Sciatic nerve (tissue), 2 donors: ENCODE measurements at places on chromosomes 7 and 10. TPM values are rescaled to one million over a fixed set of nuclear protein-coding genes. Genes with fewer than 3 reads are reported as not detected.

- DNase-seq: no peak
These were observed 137.4 kb upstream of the KCNMA1 start for GRCh38 chr10:77774940-77775391.

DNA sequence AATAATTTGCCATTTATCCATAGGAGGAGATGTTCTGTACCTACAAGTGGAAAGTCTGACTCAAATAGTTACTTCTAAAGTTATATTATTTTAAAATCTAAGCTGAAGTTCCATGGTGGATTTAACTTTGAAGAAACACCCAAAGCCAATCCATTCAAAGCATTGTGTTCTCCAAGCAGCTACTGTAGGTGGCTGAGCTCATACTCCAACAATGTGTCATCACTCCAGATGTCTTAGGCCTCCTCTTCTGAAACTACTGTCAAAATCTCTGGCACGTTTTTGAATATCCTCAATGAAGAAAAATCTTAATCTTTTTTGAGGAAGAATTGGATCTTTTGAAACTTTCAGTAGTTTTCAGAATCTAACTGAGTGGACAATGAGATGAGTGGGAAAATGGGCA is 169.1 kb downstream of the PTEN start:
- DNase-seq: no peak

GRCh38 chr10:30868611-30869010 is 163.1 kb downstream of the ZNF438 start:
- no peak for DNase-seq

DNA sequence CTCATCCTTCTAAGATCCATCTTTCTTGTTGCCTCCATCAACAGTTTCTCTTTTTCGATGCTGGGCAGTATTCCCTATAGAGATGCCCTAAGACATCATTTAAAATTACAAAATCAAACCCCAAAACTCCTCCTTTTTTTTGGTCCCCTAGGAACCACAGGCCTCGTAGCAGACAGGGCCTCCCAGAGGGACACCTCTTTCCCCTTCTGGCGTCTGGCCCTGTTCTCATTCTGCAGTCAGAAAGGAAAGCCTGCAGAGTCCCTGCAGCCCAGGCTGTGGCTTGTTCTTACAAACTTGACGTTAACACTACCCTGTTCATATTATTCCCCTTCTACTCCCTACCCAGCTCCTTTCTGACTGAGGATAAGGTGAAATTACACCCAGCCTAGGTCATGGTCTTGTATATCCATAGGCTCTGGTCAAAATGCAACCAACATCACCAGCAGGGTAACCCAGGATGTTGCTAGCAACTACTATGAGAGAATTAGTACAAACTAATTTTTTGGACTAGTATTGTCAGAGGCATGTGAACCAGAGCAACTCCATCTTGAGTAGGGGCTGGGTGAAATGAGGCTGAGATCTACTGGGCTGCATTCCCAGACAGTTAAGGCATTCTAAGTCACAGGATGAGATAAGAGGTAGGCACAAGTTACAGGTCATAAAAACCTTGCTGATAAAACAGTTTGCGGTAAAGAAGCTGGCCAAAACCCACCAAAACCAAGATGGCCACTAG is 3.5 kb upstream of the EPHA1 start:
- no peak for DNase-seq

- DNase-seq: no peak
These were observed 663.1 kb upstream of the GHITM start for GRCh38 chr10:83476211-83476610.

- no peak for DNase-seq
These were observed 31.2 kb downstream of the FAM171A1 start for GRCh38 chr10:15339892-15340291.

DNA sequence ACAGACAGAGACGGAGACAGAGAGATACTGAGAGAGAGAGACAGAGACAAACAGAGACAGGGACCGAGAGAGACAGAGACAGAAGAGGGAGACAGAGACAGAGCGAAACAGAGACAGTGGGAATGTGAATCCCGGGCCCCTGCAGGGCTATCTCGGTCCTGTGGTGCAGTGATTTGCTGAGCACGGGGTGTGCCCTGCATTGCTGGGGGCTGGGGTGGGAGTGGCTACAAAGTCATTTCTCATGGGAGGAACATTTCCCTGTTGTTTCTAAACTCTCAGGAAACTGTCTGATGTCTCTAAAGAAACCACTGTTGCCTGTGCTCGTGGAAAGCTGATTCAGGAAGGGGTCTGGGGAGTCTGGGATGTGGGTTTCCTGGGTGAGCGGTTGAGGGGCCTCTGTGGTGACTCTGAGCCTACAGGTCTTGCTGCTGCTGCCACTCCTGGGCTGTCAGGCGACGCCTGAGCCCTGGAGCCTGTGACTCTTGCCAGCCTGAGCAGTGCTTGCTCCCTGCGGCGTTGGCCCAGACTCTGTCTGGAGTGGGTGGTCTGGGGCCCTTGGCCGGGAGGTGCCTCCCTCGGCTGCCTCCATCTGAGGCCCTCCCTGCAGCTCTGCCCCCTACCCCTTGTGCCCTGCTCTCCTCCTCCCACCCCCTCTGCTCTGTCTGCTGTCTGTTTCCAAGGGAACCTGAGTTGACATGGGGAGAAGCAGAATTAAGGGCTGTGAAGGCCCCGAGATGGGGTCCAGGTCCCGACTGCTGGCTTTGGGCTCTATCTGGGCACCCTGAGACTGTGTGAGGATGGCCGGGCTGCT is 292.0 kb downstream of the WDR37 start:
- DNase-seq: no peak

DNA sequence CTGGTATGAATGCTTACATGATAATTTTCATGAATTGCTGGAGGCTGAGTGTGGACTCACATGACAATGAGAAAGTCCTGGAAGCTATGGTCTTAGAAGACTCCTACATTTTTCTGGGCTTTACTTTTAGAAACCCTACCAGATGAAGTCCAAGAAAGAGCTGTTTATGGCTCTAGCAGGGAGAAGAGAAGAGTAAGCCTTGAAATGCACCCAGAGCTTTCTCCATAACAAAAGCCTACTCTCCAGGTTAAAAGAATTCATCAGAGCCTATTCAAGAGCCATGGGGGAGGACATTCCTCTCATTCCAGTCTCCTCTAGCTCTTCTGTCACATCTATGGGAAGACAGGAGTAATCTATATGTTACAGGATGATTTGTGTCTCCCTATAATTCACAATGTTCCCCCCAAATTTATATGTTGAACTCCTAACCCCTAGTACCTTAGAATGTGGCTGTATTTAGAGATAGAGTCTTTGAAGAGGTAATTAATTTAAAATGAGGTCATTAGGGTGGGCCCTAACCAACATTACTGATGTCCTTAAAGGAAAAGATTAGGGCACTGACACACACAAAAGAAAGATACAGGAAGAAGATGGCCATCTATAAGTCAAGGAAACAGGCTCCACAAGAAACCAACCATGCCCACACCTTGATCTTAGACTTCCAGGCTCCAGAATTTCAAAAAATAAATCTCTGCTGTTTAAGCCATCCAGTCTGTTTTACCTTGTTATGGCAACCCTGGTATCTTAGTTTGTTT is 193.8 kb upstream of the PTER start:
- DNase-seq: no peak

DNA sequence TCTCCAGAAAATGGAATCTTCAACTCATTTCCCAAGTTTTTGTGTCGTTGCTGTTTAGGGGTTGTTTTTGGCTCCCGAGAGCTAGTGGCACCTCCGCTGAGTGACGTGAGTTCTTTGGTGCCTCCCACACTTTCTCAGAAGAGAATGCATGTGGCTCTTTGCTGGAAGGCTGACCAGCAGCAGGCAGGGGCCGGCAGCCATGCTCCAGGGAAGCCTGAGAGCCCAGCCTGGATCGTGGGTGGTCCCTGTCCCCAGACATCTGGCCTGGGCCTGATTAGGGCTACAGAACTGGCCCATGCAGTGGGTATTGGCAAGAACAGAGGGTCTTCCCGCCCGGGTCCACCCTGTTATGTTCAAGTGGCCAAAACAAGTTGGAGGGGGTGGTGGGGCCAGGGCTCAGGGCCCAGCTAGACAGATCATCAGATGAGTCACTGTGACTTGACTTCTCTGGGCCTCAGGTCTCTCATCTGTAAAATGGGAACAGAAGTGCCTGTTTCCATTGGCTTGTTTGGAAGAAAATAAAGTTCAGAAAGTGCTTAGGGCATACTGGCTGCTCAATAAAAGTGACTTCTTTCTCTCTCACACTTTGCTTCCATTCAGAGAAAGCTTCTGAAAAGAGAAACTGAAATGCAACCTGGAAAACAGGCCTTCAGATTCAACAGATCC is 83.1 kb downstream of the STRA8 start:
- peak; percentile 69 for DNase-seq

DNA sequence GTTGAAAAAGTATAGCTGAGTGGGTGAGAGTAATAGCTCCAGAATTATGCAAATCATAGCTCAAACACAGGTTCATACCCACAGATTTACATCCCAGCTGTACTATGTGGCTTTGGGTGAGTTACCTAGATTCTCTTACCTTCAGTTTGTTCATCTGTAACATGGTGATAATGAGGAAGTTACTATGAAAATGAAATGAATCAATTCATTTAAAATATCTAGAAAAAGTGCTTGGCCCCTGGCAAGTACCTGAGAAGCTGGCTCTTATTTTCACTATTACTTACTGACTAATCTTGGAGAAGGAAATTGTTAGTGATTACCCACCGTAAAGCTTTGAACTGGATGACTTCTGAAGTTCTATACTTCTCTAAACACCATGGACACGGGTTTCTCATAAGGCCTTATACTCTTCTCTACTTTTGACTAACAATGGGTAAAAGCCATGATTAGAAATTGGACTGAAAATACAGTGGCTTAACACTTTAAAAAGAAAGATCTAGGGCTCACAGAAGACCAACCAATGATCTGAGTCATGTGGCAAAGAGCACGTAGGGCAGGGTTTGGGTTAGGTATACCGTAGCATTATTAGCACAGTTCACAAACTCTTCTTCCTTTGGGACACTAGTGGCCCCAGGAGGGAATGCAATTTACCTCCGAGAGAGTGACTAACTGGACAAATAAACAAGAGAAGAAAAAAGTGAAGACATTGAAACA is 149.2 kb downstream of the PLPP4 start:
- DNase-seq: no peak

- DNase-seq: no peak
These were observed 17.3 kb downstream of the MYOF start for GRCh38 chr10:93464776-93465388.

DNA sequence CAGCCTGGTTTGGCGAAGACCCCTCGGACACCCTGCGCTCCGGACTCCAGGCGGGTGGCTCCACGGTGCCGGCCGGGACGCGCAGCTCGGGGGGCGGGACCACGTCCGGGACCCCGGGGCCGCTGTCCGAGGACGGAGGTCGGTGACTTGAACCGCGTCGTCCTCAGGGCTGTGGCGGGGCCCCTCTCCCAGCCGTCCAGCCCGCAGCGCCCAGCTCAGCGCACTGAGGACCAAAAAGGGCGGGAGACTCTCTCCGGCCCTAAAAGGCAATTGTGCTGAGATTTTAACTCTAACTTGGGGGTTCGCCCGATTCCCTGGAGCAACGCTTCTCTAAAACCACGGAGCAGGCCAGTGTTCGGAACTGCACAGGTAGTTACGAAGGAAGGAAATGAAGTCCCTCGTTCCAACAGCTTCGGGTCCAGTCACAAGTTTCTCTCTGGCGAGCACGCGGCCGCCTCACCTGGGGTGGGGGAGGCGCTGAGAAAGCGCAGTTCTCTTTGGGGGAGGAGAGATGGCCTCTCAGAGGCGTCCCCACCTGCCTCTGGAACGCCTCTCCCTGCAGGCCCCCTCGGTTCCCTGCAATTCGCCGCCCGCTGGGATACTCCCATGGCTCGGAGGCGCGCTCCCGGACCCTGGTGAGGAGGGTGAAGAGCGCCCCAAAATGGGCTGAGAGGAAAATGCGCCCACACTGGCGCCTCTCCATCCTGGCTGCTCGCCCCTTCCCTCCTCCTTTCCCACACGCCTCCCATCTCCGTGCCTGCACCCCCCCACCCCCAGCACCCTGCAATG is 352.7 kb downstream of the DNAJB6 start:
- no peak for DNase-seq

DNA sequence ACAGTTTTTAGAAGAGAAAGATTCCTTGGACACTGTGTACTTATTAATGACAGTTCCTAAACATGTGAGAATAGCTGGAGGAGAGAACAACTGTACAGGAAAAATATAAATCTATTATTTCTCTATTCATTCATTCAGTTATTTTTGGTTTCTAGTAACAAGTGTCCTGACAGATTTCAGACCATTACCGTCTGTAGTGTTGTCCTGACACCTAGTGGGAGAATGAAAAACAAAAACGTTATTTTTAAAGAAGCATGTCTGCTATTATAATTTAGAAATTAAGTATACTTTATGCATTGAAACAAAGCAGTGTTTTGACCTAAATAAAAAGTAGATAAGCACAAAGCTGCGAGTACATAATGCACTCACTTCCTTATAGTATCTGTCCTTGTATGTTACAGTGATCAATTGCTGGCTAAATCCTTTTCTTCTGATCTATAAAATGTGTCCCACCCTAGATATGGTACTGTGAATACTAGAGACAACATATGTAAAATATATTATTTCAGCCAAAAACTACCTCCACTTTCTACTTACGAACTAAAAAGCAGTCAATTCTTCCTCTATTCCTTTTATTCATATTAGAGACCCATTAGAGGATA is 575.6 kb downstream of the ARL4A start:
- no peak for DNase-seq

- DNase-seq: no peak
These were observed 7.1 kb upstream of the BTBD16 start for GRCh38 chr10:122263971-122264370.

DNA sequence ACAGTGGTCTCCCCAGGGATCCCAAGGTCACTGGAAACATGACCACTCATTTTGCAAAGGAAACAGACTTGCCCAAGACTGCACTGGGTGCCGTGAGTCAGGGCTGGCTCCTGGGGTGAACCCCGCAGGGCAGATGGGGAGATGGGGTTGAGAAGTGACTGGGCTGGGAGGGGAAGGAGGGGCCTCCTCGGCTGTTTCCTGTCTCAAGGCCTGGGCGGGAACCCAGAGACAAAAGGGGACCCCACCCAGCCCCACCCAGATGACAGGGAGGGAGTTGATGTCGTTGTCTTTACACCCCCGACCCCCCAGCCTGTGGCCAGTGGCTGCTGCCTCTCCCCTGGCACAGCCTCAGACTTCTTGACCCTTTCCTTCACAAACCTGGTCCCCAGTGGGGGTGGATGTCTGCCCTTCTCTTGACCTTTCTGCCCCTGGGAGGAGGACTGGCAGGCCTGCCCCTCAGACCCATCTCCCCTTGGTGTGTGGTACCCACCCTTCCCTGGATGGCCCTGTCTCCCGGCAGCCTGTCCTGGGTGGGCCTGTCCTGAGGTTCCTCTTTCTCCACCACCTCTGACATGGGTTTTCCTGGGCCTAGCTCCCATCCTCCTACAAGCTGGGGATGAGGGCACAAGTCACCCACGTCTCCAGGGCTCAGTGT is 1.4 kb downstream of the MYO1G start:
- DNase-seq: no peak

Gene MSANTD7
- total RNA-seq: 7.8 TPM

Gene AGR2
- 0.40 TPM for total RNA-seq

Gene CCL24
- 0.67 TPM for total RNA-seq

Gene TFPI2
- 4.1 TPM for total RNA-seq

Gene MMD2
- total RNA-seq: 3.7 TPM

Gene CCDC146
- 26.4 TPM for total RNA-seq

Gene ABCB1
- 21.0 TPM for total RNA-seq

Gene NEUROD6
- not detected for total RNA-seq
